ENCODE measurements at places on chromosomes 6 and 20.

GRCh38 chr20:18609741-18610140 lies 21.9 kb downstream of the DTD1 start:
- DNase-seq = no peak

DNA sequence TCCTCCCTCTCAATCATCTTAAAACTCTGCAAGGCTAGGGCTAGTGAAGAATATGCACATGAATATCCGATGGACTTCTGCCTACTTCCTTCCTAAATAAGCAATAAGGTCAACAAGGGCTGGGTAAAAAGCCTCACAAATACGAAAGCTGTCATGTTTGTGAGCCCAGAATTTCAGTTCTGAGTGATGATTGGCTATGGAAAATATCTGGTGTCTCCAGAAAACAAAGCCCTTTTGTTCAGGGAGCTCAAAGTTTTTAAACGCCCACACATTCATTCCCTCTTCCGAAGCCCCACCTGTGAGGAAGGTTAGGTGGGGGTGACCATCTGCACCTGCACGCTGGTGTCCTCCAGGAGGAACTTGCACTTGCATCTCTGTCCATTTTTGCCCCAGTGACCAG lies 126.9 kb upstream of the ARMC2 start:
- DNase-seq = no peak

- no peak for DNase-seq
These were observed 17.5 kb downstream of the FRMD1 start for GRCh38 chr6:168061269-168062210.

DNA sequence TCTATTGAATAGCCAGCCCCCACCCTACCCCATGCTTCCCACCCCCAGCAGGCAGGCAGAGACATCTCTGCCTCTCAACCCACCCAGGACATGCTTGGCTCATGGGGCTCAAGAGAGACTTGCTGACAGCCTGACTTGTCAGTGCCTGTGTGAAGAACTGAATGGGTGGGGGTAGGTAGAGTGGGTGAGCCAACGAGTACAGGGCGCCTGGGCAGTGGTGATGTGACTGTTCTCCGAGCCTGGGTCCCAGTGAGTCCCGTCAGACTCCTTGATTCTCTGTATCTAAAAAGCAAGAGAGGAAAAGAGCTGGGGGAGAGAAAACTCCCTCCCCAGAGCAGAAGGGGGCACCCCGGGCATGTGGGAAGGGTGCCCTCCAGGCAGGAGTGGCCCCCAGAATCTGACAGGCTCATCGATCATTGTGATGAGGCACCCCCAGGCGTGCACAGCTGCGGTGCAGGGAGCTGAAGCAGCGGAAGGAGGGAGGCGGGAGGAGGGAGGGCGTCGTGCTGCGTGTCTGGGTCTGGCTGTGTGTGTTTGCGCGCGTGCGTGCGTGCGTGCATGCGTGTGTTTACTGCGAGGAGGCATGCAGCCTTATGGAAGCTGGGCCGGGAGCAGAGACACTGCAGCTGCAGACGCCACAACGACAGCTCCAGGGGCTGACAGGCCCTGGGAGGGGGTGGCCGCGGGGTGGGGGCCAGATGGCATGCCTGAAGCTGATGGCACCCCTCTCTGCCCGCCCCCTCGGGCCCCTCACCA lies 40.2 kb downstream of the FOXP4 start:
- no peak for DNase-seq

- DNase-seq = peak; percentile 66
These were observed 30.9 kb downstream of the ANGPT4 start for GRCh38 chr20:884983-885952.

All from left cardiac atrium (tissue), 4 donors.